B cell (primary cell): ENCODE measurements at places on chromosomes 2 and 18.

DNA sequence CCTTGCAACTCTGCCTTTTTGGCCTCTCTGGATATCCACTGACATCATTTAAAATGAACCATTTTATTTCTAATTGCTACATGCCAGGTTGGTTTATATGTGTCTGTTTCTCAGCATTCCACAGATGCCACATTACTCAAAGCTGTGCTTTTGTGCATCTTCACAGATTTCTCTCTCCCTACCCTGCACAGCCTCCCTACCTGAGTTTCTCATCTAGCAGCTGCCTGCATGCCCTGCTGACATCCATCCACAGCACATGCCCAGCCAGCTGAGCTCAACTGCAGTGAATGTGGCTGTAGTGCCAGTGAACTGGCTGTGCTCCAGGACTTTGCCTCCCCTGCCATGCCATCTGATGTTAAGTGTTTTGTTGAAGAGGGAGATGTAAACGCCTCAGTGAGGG is 44.5 kb downstream of the PKP4 start:
- DNase-seq: no peak

DNA sequence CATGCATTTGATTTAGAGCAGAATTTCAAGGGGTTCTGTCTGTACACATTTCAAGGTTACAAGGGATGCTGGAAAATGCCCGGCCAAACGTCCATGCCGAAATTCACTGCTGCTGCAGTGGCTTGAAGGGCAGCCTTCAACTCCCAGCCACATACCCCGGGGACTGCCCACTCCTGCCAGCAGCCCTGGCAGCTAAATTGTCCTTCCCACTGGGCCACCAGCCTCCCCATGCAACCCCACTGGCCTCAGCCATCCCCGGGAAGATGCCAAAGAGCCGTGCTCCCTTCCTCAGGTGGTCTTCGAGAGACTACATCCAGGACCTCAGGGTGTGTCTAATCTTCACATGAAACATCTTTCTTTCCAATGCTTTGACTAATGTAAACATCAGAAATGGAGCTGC is 478.7 kb upstream of the MYT1L start:
- no peak for DNase-seq

DNA sequence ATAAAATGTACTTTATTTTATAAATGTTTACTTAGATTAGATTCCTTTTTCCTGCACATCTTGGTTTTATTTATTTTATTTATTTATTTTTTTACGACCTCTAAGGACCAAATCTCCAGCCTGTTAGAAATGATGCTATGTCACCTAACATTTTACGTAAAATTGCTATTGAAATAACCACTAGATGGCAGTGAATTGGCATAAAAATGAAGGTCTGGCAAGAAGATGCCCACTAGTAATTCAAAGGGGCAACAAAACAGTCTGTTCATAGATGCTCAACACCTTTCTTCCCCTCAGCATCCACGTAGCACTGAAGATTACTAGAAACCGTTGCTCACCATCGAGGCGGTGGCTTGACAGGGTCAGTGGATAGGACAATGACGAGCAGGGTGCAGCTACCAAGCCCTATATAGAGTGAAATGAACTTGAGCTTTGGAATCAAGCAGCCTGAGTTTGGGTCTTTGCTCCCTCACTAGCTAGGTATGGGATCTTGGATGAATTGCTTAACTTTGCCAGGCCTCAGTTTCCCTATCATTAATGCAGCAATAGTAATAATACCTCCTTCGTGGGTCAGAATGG is 128.7 kb upstream of the L3MBTL4 start:
- DNase-seq: no peak

GRCh38 chr2:240575101-240575965 is 7.0 kb downstream of the RNPEPL1 start:
- no peak for DNase-seq
